ENCODE measurements at places on chromosomes 3 and 15.

DNA sequence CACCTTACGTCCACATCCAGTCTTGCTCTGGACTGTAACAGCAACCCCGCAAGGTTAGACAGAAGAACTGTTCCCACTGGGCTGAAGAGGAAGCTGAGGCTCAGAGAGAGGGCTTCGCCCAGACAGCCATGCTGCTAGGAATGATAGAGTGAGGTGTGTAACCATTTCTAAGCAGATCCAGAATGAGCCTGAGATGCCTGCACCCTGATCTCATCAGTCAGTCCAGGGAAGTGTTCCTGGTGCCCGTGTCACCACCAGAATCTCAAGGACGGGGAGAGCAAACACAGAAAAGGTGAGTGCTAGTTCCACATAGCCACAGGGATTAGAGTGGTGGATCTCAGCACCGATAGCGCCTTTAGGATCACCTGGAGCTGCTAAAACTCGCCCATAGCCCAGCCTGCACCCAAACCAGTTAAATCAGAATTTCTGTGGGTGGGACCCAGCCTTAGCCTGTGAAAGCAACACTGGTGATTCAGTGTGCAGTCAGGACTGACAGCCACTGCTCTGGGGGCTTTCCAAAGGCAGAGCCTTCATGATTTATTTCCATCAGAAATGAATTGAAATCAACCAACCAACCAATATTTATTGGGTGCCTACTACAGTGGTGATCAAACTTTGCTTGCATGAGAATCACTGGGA lies 12.3 kb downstream of the ISLR start:
- DNase-seq, result no peak

DNA sequence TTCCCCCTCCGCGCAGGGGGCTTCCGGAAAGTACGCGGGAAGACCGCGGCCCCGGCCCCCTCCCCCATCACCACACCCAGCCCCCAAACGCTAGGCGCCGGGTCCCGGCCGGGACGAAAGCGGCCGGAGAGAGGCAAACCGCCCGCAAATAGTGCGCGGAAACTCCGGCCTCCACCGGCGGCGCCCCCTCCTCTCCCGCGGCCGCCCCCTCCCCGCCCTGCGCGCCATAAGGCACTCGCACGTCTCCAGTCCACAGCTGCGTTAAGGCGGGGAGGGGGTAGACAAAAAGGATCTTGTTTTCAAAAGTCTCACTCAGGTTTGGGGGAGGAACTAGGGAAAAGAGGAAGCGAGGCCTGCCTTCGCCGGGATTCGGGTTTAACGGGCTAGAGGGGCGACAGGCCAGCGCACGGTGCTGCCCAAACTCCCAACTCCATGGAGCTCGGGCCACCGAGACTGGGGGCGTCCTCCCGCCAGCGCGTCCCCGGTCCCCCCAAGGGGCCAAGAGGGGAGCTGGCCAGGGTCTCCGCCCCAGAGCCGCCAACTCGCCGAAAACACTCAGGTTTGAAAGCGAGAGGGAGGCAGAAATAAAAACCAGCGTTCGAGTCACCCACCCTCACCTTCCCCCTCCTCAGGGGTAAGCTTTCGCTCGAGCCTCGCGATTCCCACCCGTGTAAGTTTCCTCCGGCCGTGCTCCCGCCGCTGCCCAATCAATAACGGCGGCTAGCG lies 1.8 kb downstream of the ANP32A start:
- DNase-seq, result no peak

GRCh38 chr3:23748398-23749110 lies 57.2 kb upstream of the UBE2E1 start:
- DNase-seq, result peak; percentile 30

DNA sequence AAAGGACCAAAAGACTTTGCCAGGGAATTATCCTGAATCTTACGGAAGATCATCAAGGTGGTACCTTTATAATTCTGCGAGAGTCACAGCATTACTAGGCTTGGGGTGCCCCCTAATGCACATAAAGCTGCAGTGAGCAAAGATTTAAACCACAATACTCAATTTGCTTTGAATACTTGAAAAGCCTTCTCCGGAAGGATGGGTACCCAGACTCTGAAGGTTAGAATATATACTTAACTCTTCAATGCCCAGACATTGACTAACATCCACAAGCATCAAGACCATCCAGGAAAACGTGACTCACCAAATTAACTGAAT lies 117.8 kb upstream of the KCNH8 start:
- DNase-seq, result no peak

DNA sequence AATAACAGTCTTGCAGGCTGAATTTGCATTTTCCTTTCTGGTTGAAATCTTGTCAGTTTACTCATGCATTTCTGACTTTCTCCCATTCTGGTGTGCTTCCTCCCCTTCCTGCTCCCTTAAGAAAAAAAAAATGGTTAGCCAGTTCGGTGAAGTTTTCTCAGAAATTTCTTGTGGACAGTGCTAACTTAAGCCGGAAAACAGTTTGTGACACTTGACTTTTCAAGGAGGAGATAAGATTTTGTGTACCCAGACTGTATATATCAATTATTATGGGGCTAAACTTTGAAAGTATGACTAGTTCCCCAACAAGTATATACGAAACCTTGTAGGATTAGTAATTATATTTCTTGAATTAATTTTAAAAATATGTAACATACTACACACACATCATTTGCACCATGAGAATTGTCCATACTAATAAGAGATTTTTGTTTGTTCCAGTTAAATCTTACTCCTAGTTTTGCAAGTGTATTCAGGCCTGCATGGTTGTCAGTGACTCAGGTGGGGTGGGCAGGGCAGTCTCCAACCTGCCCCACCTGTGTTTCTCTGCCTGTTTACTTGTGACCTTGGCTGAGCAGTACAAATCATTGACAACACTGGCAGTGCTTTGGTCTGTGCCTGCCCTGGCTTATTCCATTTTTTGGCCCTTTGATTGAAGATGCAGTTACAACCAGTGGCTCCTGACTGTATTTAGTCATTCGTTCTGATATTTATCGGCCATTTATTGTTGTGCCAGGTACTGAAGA lies 19.1 kb downstream of the UBE2E1 start:
- no peak for DNase-seq

DNA sequence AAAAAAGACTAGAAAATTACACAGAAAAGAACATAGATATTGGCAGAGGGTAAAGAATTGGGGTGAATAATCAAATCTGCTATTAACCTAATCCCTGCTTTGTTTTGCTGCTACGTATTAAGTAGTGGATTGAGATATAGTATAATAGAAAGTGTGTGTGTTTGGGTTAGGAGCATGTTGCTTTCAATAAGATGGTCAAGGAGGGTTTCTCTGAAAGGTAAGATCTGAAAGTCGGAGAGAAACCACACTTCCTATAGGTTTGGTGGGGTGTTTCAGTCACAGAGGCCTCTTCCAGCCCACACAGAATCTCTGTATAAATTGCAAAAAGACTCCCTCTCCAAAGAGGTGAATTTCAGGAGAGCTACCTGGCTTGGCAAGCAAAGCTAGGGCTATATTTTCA lies 345.7 kb upstream of the SATB1 start:
- DNase-seq, result no peak

DNA sequence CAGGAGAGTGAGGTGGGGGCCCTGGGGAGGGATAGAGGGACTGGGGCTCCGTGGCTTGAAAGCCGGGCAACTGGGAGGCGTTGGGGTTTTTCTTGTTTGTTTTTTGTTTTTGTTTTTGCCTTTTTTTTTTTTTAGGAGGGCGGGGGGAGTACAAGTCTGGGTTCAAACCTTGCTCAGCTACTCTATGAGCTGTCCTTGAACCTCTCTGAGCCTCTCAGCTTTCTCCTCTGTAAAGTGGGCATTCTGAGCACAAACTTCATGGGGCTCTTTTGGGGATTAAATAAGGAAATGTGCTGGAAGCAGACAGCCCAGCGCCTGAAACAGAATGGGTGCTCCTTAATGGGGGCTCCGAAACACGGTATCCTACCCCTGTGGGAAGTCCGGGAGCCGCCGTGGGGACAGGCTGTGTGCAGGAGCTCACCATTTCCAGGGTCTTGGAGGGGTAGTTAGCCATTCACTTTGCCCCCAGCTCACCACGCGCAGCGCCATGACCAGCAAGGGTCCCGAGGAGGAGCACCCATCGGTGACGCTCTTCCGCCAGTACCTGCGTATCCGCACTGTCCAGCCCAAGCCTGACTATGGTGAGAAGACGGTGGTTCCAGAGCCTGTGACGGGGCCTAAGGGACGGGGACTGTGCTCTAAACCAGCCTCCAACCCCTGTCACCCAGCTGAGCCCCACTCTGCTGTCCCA lies 388 bp downstream of the ACY1 start:
- DNase-seq, result no peak

GRCh38 chr15:66911131-66911700 lies 154.2 kb upstream of the SMAD3 start:
- no peak for DNase-seq
